ENCODE measurements at places on chromosomes 7 and 10.
A peak's percentile ranks its signal among the peaks of the same experiment; 100 is the strongest.

DNA sequence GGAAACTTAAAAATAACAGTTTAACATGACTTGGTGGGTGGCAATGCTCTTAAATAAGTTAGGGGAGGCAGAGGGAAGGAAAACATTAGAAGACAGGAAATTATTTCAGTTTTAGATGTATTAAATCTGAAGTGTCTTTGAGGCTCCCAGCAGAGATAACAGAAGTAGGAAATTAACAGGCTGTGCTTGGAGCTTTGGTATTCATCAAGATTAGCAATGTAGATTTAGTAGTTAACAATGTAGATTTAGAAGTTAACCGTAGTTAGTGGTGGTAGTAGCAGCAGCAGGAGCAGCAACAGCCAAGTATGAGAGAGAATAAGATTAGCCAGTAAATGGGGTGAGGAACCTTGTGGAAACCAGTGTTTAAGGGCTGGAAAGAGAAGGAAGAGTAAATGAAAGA is 48.7 kb upstream of the UBN2 start:
- H3K4me1 ChIP-seq, result no peaks in the 10 kb centered on the region
- H3K36me3 ChIP-seq, result no peaks in the 10 kb centered on the region
- no peak for DNase-seq
- no peak overlapping the region for H3K4me3 ChIP-seq

- DNase-seq, result no peak
- H3K27ac ChIP-seq, result no peak overlapping the region
- no peak overlapping the region for H3K4me3 ChIP-seq
- H3K4me1 ChIP-seq, result no peaks in the 10 kb centered on the region
- H3K36me3 ChIP-seq, result no peaks in the 10 kb centered on the region
These were observed 17.2 kb upstream of the MEOX2 start for GRCh38 chr7:15703732-15704131.

DNA sequence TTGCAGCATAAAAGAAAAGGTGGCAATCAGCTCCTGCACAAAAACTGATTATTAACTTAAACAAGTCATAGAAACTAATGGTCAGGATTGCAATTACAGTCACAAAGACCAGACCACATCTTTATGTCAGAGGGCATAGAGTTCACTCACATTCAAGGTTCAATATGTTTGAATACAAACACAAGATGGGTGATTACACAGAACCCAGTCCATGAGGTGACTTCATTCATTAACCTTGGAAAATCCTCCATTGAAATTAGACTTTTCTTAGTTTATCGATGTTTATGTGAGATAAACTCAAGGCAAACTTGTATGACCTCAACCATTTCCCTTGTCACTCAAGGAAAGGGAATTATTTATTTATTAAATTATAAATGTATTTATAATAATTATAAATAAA is 388.6 kb upstream of the LRRTM3 start:
- no peak for DNase-seq
- H3K36me3 ChIP-seq, result no peaks in the 10 kb centered on the region
- H3K4me1 ChIP-seq, result no peaks in the 10 kb centered on the region
- H3K4me3 ChIP-seq, result no peak overlapping the region
- no peaks in the 10 kb centered on the region for H3K27me3 ChIP-seq

GRCh38 chr10:13769946-13770345 is 183.2 kb downstream of the PRPF18 start:
- H3K36me3 ChIP-seq, result no peaks in the 10 kb centered on the region
- peaks cover 11% of the 10 kb centered on the region for H3K4me1 ChIP-seq

GRCh38 chr10:68559841-68560185 is 324 bp upstream of the TET1 start:
- H3K36me3 ChIP-seq, result no peaks in the 10 kb centered on the region
- no peak for DNase-seq
- peak overlapping the region; percentile 86 for H3K4me3 ChIP-seq

DNA sequence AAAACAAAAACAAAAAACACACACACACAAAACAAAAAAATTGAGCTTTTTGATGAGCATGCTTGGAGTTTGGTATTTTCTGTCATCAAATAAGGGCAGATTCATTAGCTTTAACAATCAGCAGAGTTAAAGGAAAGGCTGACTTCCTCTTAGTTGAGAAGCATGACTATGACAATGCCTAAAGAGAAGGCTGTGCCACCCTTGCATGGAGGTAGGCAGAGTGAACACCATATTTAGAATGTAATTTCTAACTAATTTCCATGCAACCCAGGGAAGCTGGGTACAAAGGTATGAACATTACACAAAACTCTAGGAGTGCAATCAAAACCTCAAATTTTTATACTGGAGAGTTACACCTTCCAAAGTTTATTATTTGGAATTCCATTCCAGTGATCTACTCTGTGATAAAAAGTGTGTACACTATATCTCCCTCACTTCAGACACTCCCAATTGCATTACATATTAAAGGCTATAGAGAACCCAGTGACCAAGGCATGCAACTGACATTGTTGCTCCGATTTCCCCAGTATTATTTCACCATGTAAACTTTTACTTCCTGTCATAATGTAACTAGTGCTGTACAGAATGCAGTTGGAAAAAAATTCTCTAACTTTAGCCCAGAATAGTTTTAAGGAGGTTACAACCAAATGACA is 9.4 kb upstream of the CYCS start:
- no peak overlapping the region for H3K27ac ChIP-seq
- no peaks in the 10 kb centered on the region for H3K27me3 ChIP-seq
- no peak for DNase-seq
- no peak overlapping the region for H3K4me3 ChIP-seq
- H3K36me3 ChIP-seq, result no peaks in the 10 kb centered on the region

DNA sequence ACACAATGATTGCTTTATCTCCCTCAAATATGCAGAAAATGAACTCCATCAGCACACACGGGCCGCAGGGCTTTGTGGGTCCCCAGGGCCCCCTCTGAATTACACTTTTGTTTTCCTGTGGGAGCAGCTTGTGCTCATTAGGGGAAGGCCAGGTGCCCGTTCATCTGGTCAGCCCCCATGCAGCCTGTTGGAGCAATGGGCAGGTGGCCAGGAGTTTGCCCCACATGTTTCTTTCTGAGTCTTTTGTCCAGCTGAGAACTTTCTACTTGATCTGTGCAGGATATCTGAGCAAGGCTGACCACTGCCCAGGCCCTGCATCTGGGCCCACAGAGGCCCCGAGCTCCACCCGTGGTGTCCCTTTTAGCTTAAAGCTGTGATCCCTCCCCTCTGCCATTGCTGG is 105.3 kb upstream of the FAM20C start:
- H3K27me3 ChIP-seq, result peaks cover 11% of the 10 kb centered on the region
- no peak for DNase-seq
- no peaks in the 10 kb centered on the region for H3K36me3 ChIP-seq

DNA sequence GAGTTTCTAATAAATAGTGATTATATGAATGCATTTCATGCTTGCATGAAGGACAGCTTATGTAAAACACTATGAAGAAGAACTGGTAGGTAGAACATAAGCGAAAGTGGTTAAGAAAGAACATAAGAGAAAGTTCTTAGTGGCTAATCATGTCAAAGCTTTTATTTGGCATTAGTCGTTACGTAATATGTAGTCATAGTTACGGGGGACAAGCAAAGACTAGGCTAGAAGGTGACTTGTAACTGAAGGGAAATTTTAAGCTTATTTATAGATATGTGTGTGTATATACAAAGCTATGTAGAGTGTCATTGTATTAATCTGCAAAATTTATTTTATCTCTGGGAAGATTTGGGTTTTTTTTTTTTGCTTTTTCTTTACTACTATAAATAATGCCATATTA is 36.9 kb downstream of the CAPZA2 start:
- no peak overlapping the region for H3K4me3 ChIP-seq
- no peaks in the 10 kb centered on the region for H3K27me3 ChIP-seq
- DNase-seq, result no peak
- H3K36me3 ChIP-seq, result peaks cover 83% of the 10 kb centered on the region
- no peak overlapping the region for H3K27ac ChIP-seq
- H3K4me1 ChIP-seq, result peaks cover 23% of the 10 kb centered on the region

DNA sequence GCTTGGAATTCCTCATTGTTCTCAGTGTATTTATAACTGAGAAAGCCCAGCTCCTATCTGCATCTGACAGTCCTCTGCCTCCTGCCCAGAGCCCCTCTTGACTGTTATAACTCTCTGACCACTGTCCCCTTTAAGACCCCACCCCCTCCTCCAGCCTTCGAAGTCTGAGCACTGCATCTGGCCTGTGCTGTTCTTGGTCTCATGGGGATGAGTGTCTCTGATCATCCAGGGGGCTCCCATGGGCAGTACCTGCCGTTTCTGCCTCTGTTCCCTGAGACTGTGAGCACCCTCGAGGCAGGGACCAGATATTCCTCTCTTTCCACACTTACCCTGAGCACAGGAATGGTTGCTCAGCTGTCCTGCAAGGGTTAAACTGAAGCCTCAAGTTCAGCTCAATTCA is 7.7 kb downstream of the GHRHR start:
- H3K4me3 ChIP-seq, result no peak overlapping the region
- no peak for DNase-seq
- no peaks in the 10 kb centered on the region for H3K27me3 ChIP-seq
- H3K4me1 ChIP-seq, result no peaks in the 10 kb centered on the region
- no peaks in the 10 kb centered on the region for H3K36me3 ChIP-seq

GRCh38 chr10:131670341-131670740 is 230.5 kb upstream of the PPP2R2D start:
- DNase-seq, result no peak
- H3K36me3 ChIP-seq, result no peaks in the 10 kb centered on the region
- no peak overlapping the region for H3K4me3 ChIP-seq
- peaks cover 4% of the 10 kb centered on the region for H3K27me3 ChIP-seq

DNA sequence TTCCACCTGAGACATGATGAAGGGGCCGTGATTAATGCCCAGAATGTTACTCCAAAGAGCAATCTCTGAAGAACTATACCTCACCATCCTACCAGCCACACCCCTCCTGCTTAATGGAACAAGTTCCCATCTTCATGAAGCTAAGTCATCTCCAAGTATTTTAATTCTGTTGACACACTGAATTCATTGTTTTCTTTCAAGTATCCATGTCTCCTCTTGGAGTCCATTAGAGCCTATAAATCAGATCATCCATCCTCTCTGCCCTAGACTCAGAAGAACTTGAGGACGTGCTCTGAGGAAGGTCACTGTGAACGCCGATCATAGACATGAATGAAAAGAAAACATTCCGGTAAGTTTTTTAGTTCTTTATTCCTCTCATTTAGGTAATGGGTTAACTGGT is 126.8 kb downstream of the RSU1 start:
- no peak overlapping the region for H3K27ac ChIP-seq
- no peaks in the 10 kb centered on the region for H3K36me3 ChIP-seq
- H3K4me1 ChIP-seq, result no peaks in the 10 kb centered on the region
- no peak for DNase-seq

DNA sequence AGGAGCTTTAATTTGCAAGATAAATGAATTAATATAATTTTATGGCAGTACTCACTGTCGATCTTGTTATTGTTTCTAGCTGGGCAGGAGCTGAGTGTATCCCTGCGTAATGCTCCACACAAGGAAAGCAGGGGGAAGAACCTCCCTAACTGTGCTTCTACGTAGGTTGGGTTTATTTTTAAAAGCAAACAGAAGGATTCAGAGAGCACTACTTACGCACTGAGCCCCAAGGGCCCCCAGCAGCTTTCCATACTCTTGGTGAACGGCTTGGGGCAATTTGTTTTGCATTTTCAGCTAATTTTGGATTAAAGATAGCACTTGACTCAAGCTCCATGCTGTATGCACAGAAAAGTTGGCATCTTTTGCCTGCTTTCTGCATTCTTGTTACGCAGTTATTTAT is 9.6 kb downstream of the DUSP5 start:
- H3K27me3 ChIP-seq, result no peaks in the 10 kb centered on the region
- peaks cover 77% of the 10 kb centered on the region for H3K4me1 ChIP-seq
- H3K36me3 ChIP-seq, result no peaks in the 10 kb centered on the region
- H3K4me3 ChIP-seq, result no peak overlapping the region
- no peak overlapping the region for H3K27ac ChIP-seq

DNA sequence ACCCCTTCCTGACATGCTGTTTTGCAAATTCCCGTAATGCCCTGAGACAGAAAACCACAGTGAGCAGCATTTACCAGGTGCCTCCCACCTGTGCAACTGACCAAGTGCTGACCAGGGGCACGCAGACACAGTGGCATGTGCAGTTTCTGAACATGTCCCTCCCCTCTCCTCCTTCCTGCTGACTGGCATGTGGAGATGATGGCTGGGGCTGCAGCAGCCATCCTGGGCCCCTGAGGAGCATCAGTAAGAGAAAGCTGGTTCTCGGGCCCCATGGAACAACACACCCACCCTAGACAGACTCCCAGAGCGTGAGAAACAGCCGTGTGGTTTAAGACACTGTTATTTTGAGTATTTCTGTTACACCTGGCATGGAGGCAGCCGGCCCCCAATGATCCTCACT is 66.2 kb upstream of the PDGFA start:
- no peak overlapping the region for H3K27ac ChIP-seq
- peaks cover 4% of the 10 kb centered on the region for H3K36me3 ChIP-seq
- no peak overlapping the region for H3K4me3 ChIP-seq
- no peak for DNase-seq
- H3K4me1 ChIP-seq, result no peaks in the 10 kb centered on the region
- H3K27me3 ChIP-seq, result no peaks in the 10 kb centered on the region

GRCh38 chr7:98681511-98681910 is 64.4 kb downstream of the NPTX2 start:
- peaks cover 7% of the 10 kb centered on the region for H3K27me3 ChIP-seq
- no peaks in the 10 kb centered on the region for H3K4me1 ChIP-seq
- H3K4me3 ChIP-seq, result no peak overlapping the region
- H3K36me3 ChIP-seq, result no peaks in the 10 kb centered on the region
- H3K27ac ChIP-seq, result no peak overlapping the region

DNA sequence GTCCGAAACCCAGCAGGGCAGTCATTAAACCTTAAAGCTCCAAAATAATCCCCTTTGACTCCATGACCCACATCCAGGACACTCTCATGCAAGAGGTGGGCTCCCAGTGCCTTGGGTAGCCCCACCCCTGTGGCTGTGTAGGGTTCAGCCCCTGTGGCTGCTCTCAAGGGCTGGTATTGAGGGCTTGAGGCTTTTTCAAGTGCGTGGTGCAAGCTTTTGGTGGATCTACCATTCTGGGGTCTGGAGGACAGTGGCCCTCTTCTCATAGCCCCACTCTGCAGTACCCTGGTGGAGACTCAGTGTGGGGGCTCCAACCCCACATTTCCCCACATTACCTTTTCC is 50.5 kb downstream of the RSBN1L start:
- no peak overlapping the region for H3K27ac ChIP-seq
- peaks cover 37% of the 10 kb centered on the region for H3K36me3 ChIP-seq
- no peak overlapping the region for H3K4me3 ChIP-seq

DNA sequence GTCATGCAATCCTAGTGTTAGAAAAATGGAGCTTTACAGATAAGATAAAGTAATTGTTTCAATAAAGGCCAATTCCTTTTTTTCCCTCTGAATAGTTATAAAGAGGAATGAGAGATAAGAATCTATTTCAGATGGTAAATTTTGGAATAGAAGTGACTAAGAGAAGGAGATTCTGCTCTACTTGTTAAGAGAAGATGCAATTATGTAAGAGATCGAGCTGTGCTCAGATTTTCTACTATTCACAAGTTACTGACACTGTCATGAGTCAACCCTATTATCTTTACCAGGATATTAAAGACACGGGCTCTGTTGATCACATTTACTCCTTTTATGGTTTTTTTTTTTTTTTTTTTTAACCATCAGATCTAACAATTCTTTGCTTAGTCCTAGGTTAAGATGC is 511.3 kb downstream of the ARL4A start:
- H3K4me1 ChIP-seq, result no peaks in the 10 kb centered on the region
- H3K4me3 ChIP-seq, result no peak overlapping the region
- DNase-seq, result no peak
- no peak overlapping the region for H3K27ac ChIP-seq
- no peaks in the 10 kb centered on the region for H3K36me3 ChIP-seq
- no peaks in the 10 kb centered on the region for H3K27me3 ChIP-seq

GRCh38 chr7:27532314-27532713 is 130.4 kb downstream of the HIBADH start:
- DNase-seq, result no peak
- no peaks in the 10 kb centered on the region for H3K36me3 ChIP-seq
- no peaks in the 10 kb centered on the region for H3K4me1 ChIP-seq
- H3K4me3 ChIP-seq, result no peak overlapping the region
